ENCODE measurements at places on chromosomes 1 and 21. TPM values are rescaled to one million over a fixed set of nuclear protein-coding genes. Genes with fewer than 3 reads are reported as not detected.

GRCh38 chr1:230237009-230237370 lies 170.0 kb downstream of the GALNT2 start:
- no peak for DNase-seq

Gene PRELP
- 200 TPM for total RNA-seq

- DNase-seq = no peak
Measured at GRCh38 chr1:65063025-65063424, 85.0 kb upstream of the AK4 start.

GRCh38 chr1:236536540-236536939 lies 12.8 kb downstream of the LGALS8 start:
- no peak for DNase-seq

GRCh38 chr1:8847990-8848389 lies 30.5 kb downstream of the ENO1 start:
- DNase-seq = no peak

DNA sequence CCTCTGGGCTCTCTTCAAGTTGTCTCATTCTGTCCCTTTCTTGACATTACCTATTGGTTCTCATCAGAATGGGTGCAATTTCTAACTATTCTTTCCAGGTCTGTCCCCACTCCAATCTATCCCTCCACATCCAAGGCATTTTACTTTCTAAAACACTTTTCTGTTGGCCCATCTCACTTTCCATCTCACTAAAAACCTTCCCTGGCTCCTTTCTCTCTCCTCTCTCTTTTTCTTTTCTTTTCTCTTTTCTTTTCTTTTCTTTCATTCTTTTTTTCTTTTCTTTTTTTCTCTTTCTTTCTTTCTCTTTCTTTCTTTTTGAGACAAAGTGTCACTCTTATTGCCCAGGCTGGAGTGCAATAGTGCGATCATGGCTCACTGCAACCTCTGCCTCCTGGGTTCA lies 279.2 kb upstream of the SGIP1 start:
- no peak for DNase-seq

DNA sequence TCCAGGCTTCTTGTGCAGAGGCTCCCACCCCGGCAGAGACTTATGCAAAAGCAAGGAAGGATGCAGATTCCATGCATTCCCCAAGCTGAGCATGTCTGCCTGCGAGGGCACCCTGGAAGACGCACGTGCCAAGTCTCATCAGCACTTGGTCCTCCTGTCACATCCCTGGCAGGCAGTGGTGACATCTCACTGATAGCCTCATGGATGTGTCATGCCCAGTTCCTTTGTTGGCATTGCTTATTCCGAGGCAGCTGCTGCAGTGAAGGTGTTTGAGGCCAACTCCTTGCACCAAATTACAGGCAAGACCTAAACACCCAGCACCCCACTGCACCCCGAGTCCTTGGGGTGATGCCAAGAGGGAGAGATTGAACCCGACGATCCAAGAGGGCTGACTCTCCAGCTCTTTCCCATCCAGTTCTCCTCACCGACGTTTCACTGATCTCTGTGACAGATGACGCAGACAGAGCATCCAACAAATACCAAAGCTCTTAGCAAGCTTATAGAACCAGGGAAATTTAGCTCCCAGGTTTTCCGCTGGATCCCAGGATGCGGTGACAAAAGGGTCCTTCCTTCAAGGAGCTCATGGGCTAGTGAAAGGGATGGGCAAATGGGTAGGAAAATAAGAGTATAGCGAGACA lies 611.1 kb downstream of the AJAP1 start:
- DNase-seq = peak; percentile 10

- DNase-seq = no peak
Measured at GRCh38 chr1:14572861-14573260, 25.6 kb upstream of the KAZN start.

Gene NDC1
- total RNA-seq = 8.0 TPM

Gene LDLRAD1
- total RNA-seq = not detected

Gene CLIC4
- 387 TPM for total RNA-seq

- DNase-seq = no peak
Measured at GRCh38 chr1:212127221-212127620, 91.7 kb downstream of the DTL start.

- no peak for DNase-seq
Measured at GRCh38 chr1:60874718-60875117, 207.6 kb upstream of the NFIA start.

Gene SGIP1
- 7.0 TPM for total RNA-seq

Gene SIM2
- not detected for total RNA-seq

DNA sequence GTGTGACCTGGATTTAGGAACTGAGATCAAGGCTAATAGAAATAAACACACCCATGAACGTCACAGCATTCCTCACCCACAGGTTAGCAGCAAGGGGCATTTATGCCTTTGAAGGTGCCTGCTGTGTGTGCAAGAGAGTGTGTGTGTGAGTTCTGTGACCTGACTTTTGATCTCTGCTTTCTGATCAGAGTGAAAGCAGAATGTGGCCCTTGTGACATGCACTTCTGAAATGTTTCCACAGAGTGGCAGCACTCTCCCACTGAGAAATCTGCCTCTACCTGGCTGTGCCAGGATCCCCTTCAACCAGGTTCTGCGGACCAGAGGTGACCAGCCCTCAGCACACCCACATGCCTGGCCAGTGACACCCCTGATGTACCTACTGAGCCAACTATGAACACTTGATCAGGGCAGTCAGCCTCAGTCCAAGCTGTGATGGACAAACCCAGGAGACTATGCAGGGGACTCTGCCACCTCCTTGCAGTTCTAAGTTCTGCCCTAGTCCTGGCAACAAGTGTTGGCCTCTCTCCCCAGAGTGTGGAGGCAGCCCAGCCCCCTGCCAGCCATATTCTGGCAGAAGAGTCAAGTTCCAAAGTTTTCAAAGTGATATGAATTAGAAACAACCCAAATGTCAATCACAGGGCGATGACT lies 41.0 kb downstream of the RXRG start:
- DNase-seq = no peak

DNA sequence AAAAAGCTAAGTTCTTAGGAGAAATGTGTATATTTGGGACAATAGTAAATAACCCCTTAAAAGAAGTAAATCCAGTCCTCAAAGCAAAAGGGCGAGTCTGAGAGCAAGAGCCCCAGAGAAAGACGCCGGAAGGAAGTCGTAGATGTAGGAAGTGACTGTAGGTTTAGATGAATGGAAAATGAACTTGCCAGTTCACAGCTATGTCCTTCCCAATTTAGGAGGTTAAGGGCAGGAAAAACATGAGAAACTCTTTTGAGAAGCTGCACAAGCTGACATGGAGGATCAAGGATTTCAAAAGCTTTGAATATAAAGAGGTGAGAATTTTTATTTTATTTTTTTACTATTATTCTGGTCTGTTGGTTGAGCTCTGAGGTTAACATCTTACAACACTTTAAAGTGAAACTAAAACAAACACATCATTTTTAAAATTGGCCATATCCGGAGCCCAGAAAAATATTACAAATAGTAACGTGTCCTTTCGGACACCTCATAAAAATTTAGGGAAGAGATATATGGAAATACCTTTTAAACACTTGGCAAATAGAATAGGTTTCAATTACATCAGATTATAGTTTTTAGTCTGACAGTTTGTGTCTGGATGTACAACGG lies 1178.6 kb downstream of the MRPL39 start:
- DNase-seq = no peak

Gene PLPPR4
- 6.6 TPM for total RNA-seq

Gene FCRL6
- total RNA-seq = 1.2 TPM

DNA sequence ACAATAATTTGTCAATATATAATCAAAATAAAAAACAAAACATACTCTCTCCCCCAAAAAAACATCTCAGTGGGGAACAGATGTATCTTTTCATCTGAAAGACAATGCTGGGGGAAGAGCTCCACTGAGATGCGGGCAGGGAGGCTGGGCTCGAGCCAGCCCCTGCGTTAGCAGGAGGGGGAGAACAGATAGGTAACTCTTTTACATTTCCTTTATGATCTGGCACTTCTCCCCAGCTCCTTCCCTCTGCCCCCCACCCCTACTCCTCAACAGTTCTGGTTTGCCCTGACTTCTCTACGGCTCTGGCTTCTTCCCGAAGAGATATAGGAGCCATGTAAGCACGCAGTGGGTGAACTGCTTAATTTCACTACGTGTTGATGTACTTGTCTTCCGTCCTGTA lies 12.4 kb downstream of the LEPR start:
- DNase-seq = no peak

DNA sequence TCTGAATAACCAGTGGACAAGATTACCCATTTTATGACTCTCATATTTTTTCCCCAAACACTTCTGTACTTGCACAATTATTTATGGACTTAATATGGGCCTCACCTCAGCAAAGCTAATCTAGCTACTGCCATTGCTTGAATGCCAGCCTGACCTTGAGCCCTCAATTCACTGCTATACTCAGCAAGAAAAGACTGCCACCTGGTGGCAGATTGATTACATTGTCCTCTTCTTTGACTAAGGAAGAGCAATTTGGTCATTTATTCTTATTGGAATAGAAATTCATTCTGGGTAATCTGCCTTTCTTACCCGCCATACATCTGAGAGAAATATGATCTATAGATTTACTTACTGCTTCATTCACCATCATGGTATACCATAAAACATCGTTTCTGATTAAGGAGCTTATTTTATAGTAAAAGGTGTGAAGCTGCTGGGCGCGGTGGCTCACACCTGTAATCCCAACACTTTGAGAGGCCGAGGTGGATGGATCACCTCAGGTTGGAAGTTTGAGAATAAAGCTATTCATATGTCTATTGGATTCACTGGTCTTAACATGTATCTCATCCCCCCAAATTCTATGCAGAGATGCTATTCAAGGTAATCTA lies 32.9 kb upstream of the DIPK1A start:
- DNase-seq = peak; percentile 79

GRCh38 chr1:236543065-236543669 lies 19.4 kb downstream of the LGALS8 start:
- DNase-seq = no peak

GRCh38 chr1:82632155-82632554 lies 831.4 kb downstream of the ADGRL2 start:
- no peak for DNase-seq

DNA sequence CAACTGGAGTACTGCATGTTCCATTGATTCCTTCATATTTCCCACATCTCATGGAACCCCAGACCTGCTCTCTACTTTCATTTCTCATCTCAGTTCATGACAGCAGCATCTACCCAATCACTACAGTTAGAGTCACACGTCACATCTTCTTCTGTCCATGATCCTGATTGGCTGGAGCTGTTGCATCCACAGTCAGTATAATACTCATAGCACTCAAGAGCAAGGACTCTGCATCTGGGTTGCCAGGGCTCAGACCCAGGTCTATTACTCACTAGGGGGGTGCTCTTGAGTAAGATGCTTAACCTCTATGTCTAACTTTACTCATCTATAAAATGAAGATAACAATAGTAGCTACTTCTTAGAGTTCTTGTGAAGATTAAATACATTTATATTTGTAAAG lies 4.4 kb upstream of the XPR1 start:
- no peak for DNase-seq
